ENCODE measurements at places on chromosomes 13 and 19.

GRCh38 chr13:46320406-46320805 is 66.6 kb downstream of the RUBCNL start:
- no peak for DNase-seq

DNA sequence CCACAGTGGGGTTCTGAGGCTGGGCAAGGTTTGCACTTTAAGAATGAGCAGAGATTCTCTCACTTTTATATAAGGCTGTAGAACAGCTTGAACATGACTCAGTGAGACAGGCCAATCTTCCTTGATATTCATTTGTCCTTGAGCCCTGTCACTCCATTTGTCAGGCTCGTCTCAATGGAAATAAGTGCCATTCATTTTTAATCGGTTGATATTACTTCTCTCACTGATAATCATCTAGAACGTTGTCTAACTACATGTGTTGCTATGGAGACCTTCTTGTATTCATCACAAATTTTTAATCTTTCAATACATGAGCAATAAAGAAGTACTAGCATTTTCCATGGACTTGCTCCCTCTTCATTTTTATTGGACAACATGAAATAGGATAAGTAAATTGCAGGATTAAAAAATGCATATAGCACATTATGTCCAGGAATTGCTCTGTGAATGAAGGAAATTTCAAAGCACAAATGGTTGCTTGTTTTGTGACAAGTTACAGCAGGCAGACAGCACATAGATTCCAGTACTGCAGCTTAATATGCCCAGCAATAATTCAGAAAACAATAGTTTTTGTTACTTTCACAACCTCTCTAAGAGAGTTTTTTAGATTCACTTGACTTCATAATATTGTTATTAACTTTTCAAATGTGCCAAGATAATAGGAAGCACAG is 1178.4 kb upstream of the ATXN8OS start:
- DNase-seq, result no peak

DNA sequence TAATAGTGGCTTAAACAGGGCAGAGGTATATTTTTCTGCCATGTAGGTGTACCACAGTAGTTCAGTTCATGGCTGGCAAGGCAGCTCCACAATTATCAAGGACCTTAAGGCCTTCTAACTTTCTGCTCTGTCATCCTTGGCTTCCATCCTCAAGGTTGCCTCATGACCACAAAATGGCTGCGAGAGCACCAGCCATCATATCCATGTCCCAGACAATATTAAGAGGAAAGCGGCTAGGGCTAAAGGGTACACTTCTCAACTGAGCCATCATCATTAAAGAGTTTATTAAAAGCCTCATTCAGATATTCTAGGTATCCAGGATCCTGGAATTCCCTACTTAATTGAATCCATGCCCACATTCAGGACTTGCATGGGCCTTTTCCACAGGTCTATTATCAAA is 62.7 kb upstream of the MRI1 start:
- DNase-seq, result no peak

DNA sequence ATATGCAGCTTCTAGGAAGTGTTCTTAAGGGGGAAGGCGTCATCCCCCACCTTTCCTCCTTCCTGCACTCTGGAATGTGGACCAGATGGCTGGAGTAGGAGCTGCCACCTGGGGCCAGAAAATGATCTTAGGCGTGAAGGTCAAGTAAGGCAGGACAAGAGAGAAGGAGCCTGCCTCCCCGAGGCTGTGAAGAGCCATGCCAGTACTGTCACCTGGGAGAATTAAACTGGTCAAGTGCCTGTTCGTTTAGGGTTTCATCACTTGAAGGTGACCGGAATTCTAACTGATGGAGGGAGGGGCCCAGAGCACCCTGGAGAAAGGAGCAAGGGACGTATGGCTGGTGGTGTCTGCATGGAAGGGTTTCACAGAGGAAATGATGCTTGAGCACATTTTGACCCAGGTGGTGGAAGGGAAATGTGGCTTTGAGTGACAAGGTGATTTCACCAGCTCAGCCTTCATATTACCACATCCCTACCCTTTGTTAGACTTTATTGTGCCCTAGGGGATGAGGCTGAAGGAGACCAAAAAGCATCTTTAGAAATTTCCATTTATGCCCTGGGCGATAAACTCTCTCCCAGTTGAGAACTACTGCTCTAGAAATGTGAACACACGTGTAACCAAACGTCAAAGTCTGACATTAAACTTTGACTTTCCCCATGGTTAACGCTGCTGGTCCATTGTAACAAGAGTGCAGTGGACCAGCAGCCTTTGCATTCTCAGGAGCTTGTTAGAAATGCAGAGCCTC is 37.5 kb downstream of the PPP2R1A start:
- no peak for DNase-seq

GRCh38 chr13:23956106-23956505 is 58.8 kb upstream of the C1QTNF9B start:
- no peak for DNase-seq

- no peak for DNase-seq
Observed at GRCh38 chr13:31774186-31774750, 34.9 kb downstream of the RXFP2 start.

Data from femur (tissue), 1 donor.